Non-pigmented ciliary epithelial cell (primary cell): ENCODE measurements at places on chromosomes 12 and 14.

DNA sequence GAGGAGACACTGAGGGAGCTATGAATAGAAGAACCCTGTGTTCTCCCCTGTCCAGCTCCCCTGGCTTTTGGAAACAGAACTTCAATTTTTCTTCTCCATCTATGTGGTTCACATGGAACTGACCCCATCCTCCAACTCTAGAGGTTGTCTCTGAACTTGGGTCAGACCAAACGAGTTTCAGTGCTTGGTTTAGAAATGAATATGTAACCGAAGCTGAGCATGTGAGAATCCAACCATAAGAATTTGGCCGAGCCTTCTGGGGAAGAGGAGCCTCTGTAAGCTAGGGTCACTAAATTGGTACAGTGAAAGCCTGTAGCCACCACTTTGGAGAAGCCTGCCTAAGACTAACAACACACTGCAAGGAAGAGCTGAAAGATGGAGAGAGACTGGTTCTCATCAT is 464.4 kb downstream of the ZFP36L1 start:
- no peak for DNase-seq

DNA sequence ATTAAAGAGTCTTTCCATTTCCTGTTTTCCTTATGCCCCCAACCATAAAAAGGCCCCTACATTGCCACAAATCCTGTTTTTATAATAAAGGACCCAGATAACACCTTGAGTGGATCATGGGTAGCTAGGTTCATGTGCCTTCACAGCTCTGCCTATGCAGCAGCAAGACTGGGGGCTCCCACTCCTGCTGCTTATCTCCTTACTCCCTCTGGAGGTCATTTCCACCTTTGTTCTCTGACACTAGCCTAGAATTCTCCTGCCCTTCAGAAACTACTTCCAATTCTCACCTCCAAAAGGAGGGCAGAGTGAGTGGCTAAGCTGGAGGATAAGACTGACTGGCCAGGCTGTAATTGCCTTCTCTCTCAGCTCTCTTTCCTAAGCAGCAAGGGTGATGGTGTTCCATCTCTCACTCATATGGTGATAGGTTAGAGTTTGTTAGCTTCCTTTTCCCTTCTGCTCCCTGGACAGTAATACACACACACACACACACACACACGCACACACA is 20.0 kb upstream of the STAC3 start:
- no peak for DNase-seq

DNA sequence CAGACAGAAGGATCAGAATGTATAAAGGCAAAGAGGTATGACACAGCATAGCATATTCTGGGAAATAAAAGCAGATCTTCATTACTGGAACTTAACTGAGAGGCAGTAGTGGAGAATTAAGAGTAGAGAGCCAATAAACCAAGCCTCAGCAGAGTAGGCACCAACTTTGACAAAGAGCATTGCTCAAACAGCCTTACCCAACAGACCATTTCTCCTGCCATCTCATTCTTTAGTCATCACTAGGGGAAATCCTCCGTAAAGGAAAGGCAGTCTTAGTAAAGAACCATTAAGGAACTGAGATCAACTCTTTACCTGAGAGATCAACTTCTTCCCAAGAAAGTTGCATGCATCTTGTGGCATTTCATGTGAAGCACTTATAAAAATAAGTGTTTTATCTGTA is 36.6 kb downstream of the SENP1 start:
- no peak for DNase-seq

GRCh38 chr14:61255968-61256367 is 25.2 kb downstream of the TMEM30B start:
- DNase-seq: no peak

DNA sequence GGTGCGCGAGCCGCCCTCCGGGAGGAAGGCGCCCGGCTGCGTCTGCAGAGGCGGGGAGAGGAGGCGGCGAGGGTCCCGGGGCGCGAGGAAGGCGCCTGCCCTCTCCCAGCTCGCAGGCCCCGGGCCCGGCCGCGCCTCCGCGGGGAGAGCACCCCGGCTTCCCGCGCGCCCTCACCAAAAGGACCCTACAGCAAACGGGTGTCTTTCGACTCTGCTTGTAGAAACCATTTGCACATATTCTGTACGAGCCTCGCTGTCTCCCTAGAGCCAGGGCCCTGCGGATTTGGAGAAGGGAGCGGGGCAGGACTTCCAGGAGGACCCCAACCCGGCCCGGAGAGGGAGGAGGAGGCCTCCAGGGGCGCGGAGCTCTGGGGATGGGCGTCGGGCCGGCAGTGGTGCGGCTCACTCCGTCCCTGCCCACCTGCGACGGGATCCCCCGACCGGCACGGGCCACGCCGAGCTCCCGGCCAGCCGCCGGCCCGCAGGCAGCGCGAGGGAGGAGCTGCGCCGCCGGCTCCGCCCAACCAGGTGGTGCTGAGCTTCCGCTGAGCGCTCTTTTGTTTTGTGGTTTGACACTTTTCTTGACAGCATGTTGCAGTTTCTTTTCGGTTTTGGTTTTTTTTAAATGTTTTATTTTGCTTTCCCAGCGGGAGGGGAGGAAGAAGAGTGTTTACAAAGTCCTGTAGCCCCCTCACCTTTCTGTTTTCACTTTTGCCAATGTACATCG is 103.3 kb upstream of the FKBP4 start:
- no peak for DNase-seq

DNA sequence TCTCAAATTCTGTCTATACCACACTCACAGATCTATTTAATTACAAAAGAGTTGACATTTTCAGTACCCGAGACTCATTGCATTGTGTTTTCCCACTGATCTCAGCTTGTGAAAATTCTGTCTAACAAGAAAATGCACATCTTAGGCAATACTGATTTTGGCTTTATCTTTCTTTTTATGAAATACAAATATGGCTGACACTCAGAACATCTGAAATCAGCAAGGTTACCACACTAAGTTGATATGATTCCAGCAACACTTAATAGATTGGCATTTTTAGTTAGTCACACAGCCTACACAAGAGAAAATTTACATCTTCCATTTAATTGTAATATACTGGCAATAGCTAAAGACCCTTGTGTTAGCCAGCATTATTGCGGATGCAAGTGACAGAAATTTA is 40.3 kb downstream of the PEX5 start:
- DNase-seq: no peak

GRCh38 chr12:92614502-92614901 is 88.3 kb upstream of the PLEKHG7 start:
- DNase-seq: no peak

- DNase-seq: no peak
Measured at GRCh38 chr12:3140284-3140683, 63.1 kb downstream of the TSPAN9 start.

DNA sequence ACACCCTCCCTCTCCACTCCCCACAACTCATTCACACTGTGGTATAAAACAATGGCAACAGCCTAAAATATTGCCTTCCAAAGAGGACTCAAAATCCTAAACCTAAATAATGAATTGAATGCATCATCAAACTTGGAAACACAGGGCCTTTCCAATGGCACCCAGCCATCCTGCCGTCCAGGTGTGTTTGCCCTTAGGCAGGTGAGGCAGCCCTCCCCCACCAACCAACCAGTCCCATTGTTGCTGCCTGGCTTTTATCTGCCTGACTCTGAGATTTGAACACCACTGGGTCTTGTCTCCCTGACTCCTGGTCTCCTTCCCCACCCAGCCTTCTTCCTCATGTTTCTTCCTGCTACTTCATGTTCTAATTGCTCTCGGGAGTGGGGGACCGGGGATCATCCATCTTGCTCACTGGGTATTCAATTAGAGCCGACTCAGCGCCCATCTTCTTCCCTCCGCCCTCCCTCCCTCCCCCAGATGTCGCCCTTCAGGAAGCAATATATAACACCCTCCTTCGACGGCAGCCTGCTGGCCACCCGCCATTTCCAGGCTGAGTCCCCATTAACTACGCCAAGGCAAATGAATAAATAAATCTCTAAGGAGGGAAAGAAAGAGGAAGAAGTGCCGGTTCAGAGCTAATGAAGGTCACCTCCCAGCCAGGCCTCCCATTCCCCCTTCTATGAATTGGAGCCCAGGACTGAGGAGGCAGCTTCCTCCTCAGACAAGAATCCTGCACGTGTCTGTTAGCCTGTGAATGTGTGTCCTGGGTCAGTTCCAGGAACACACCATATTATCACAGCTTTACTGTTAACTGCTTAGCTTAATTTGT is 36.3 kb upstream of the NTF3 start:
- no peak for DNase-seq

- no peak for DNase-seq
Measured at GRCh38 chr12:75613981-75614380, 102.6 kb upstream of the KRR1 start.

- DNase-seq: peak; percentile 35
Measured at GRCh38 chr14:71803539-71804260, 128.5 kb upstream of the RGS6 start.

GRCh38 chr14:22980672-22981089 is 1.7 kb downstream of the AJUBA start:
- no peak for DNase-seq
